ENCODE measurements at places on chromosomes 4 and X.

DNA sequence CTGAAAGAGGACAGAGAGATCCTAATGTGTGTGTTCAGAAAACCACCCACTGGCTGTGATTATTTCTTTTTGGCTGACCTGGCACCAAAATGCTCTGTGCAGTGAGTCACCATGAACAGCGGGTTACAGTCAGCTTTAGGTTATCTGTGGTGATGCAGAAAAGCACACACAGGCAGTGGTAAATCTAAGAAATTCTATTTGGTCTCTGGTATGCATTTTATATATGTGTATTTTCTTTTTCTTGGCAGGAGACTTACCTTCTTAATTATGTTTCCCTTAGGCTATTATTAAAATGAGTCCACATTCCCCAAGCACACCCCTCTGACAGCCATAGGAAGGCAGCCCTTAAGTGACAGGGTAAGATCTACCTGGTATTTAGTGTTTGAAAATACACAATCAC is 79.1 kb upstream of the TFDP3 start:
- no peak for DNase-seq

GRCh38 chr4:40962551-40963180 is 212.9 kb downstream of the NSUN7 start:
- no peak for DNase-seq

GRCh38 chrX:70479922-70480659 is 35.5 kb downstream of the DLG3 start:
- DNase-seq: no peak

DNA sequence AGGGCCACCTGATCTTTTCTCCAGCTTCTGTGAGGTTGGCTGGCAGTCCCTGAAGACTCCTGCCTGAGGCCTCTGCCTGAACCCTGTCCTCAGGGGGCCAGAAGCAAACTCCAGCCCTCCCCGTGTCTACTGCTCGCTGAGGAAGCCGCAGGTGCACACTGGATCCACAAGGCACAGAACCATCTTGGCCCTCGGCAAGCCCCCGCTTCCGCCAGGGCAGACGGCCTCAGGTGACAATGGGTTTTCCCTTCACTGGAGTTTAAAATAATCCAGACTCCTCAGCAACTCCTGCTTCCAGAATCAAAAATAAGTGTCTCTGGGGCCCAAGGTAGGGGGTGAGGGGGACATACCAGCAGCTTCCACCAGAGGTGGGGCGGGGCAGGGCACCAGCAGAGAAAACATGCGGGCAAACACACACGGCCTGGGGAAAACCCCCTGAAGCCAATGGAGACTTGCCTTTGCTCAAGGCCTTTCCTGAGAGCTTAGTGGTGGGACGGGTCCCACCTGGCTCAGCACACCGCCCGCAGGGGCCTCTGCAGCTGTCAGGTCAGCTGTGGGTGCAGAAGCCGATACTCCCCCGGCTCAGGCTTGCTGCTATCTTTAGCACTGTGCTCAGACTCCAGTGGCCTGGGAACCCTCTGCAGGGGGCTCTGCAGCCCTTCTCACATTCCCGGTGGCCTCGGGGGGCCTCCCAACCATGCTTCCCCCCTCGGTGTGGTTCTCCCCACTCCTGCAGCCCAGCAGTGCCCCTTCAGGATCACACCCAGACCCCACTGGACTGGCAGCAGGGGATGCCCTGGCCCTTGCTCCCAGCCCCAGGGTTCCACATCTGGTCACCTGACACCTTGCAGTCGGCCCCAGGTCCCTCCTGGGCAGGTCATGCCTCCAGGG is 1.9 kb downstream of the MYL5 start:
- DNase-seq: no peak

DNA sequence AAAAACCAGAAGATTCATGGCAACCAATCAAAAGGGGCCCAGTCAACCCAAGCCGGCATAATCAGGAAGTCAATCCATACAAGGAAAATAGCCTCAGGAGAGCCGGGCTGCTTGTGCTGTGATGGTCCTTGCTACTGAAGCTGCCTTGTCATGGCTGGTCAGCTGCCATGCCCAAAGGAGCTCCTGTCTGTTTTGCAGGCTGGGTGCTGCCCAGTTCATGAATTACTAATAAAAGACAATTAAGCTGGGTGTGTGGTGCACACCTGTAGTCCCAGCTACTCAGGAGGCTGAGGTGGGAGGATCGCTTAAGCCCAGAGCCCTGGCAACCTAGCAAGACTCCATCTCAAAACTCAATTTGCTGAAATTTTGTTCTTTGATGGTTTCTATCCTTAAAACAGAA is 16.0 kb upstream of the CTBP1 start:
- no peak for DNase-seq

DNA sequence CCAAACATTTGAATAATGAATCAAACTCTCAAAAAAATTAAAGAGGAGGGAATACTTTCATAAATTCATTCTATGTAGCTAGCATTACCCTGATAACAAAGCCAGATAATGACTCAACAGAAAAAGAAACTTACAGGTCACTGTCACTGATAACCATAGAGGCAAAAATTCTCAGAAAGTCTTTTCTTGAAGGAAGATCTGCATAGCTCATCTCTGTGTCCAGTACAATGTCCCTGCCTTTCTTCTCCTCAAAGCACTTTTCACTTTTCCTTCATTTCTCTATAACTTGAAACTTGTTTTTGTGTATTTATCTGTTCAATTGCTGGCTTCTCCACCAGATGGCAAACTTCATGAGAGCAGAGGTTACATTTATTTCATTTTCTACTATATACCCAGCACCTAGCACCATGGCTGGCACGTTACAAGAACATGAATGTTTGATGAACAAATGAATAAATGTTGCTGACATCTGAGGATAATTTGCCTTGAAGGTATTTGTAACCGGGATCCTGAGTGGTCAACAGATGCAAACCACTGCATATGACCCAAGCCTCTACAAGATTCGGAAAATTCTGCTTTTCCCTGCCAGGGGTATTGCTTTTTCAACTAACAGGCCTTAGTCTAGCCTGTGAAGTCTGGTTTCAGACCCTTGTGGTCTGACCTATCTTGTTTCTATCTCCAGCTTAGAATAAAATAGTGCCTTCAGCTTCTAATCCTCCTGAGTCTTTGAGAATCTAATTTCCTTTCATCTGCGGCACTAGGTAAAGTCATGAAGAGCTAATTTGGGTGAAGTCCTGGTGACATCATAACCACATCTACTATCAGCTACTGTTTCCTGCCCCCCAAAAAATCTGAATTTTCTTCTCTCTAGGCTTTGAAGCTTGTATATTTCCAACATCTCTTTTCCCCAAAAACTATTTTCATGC is 52.5 kb upstream of the ANTXR2 start:
- peak; percentile 30 for DNase-seq

- DNase-seq: no peak
Measured at GRCh38 chrX:71082822-71083221, 12.8 kb upstream of the FOXO4 start.

DNA sequence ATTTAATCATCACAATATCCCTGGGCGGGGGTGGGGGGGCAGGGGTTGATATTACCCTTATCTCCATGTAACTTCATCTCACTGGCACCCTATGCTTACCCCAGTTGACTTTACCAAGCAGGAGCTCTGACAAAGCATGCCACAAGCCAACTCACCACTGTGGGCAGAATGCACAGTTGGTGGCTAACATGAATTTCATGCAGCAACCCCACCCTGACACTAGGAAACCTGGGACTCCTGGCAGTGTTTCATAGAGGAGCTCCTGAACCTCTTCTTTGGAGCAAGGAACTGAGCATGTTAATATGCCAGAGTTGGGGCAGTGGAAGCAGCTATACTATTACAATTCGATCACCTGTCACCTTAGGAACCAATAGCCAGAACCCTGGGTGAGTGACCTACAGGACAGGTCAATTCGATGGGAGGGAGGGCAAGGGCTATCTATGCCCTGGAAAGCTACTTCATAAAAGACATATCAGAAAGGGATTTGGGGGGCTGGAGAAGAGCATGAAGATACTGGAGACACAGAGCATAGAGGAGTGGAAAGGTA is 97.2 kb upstream of the ACSL4 start:
- no peak for DNase-seq

GRCh38 chr4:3463556-3464348 is 646 bp downstream of the DOK7 start:
- no peak for DNase-seq

DNA sequence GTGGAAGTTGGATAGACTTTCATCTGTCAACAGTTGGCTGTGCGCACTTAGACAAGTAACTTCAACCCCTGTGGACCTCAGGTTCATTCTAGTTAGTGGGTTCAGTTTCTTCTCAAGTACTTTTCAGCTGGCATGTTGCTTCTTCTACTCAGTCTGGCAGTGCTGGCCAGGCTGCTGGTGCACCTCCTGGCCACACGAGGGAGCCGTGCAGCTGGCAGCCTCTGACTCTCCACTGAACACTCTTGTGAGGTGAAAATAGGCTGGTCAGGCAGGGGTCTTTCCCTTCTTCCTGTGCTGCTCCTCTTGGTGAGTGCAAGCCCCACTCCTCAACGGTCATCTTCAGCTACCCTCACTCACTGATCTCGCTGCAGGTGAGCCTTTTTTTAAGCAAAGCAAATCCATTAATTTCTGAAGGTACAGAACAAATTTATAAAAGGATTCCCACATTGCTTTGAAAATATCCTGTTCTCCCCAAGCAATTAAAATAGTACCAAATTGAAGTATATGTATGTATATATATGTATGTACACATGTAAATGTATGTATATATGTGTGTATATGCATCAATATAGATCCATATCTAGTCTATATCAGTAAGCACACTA is 30.6 kb downstream of the LONRF3 start:
- peak; percentile 28 for DNase-seq

GRCh38 chrX:82534086-82534597 is 973.9 kb upstream of the POU3F4 start:
- no peak for DNase-seq

- DNase-seq: no peak
Measured at GRCh38 chr4:189046642-189047041, 894.0 kb upstream of the FRG1 start.

DNA sequence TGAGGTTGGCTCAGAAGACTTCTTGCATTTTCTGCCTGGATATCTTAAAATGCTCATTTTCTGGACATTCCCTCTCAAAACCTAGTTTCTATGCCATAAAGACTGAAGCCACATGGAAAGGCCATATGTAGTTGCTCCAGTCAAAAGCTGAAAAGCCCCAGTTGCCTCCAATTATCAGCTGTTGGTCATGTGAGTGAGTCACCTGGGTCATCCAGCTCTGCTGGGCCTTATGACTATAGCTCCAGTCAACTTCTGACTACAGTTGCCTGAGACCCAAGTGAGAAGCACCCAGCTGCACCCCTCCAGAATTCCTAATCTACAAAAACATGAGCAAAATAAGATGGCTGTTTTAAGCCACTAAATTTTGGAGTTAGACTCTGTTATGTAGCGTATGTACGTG is 41.9 kb downstream of the HELQ start:
- no peak for DNase-seq

- DNase-seq: no peak
Measured at GRCh38 chr4:141833209-141833608, 196.8 kb downstream of the IL15 start.

DNA sequence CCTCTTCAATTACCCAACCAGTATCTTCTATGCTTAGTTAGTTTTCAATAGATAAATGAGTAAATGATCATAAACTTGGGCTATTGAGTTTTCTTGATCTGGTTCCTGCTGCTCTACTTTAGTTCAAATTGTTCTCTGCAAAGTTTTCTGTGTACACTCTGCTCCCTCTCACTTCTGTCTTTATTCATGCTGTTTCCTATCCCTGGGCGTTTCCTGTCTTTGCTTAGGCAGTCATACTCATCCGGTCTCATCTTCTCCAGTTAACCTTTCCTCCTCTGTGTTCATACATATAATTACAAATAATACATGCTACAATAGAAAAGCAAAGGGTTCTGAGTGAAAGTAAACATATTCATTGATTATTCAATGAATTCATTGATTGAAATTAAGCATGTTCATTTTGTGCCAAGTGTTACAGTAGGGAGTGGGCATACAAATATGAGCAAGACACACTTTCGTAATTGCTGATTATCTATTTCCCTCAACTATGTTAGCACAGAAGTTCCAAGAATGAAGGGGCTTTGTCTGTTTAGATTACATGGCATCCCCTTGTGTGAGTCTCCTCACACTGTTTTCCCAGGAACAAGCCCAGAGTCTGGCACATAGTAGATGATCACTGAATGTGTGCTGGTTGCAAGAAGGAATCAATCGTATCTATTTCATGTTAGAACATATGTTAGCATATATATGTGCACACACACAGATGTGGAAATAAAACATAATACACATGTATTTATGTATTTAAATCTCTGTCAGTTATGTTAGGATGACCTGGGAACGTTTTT is 1.1 kb downstream of the RAB39B start:
- DNase-seq: no peak

DNA sequence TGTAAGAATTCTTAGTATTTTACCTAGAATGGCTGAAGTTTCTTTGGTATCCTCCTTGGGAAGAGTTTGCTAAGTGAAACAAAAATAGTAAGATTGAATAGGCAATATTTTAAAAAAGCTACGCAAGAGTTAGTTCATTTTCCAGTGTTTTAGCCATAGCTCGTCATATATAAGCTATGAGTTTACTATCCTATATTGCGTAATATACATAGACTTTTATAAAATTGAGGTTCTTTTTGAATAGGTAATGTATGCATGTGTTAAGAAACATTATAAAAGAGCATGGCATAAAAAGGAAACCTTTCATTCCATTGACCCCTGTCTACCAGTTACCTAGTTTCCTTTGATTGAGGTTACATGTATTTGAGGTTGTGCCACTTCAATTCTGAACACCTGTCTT is 67.0 kb downstream of the DACH2 start:
- DNase-seq: no peak

GRCh38 chrX:153061732-153062131 is 5.5 kb downstream of the PNMA3 start:
- DNase-seq: no peak

- DNase-seq: no peak
Measured at GRCh38 chr4:111464251-111465045, 680.8 kb upstream of the FAM241A start.

DNA sequence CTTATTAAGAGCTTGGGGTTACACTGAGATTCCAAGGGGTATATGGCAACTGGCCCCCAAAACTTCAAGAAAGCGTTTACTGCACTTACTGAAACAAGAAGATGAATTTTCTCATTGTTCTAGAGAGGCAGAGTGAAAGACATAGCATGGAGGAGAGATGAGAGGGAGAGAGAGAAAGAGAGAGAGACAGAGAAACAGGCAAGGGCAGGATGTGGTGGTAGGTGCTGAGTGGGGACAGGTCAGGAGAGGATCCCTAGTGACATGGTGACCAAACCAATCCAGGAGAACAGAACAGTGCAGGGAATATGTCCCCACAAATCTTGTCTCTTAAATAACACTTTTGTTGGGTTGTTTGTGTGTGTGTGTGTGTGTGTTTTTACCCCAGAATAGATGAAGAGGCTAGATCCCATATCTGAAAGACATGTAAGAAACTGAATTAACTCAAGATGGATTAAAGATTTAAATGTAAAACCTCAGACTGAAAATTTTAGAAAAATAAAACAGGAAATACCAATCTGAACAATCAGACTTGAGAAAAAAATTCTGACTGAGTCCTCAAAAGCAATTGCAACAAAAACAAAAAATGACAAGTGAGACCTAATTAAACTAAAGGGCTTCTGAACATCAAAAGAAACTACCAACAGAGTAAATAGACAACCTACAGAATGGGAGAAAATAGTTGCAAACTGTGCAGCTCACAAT is 202.2 kb downstream of the QDPR start:
- no peak for DNase-seq
